SW 1271 (cell line): ENCODE measurements at places on chromosomes 4 and X.
A peak's percentile ranks its signal among the peaks of the same experiment; 100 is the strongest.

GRCh38 chr4:55258152-55258865, 87.7 kb upstream of the SRD5A3 start:
- DNase-seq = no peak

- no peak for DNase-seq
Observed at GRCh38 chrX:96002431-96002830, 682.2 kb upstream of the DIAPH2 start.

DNA sequence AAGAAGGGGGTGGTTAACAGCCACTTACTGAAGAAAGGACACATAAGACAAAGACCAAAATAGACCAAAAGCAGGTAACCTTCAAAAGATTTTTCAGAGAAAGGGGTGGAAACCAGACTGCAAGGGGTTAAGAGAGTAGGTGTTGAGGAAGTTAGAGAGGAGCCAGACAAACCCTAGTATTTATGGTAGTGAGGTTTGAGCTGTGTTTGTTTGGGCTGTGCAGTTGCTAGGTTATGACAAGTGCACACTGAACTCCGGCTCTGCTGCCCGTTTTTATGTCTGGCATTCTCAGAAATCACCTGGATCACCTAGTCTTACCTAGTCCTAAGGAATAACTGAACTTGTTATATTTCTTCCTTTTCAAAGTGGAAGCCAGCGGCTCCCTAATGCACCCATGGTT, 22.9 kb upstream of the G3BP2 start:
- no peak for DNase-seq

- no peak for DNase-seq
Observed at GRCh38 chr4:14100349-14100748, 472.8 kb upstream of the BOD1L1 start.

- DNase-seq = no peak
Observed at GRCh38 chr4:85218756-85219155, 252.3 kb upstream of the WDFY3 start.

DNA sequence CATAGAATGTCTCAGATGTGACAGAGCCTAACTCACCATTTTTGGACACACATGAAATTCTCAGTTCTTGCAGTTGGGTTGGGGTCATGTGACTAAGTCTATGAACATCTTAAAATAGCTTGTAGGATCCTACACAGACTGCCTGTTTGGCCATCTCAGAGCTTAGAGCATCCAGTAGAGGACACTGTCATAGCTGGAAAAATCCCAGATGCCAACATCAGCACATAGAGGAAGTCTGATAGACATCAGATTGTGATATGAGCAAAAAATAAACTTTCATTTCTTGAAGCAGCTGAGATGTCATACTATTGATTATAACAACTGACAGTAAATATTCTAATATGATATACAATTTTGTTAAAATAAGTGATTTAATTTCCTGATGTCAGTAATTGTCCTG, 207.1 kb downstream of the TRAM1L1 start:
- DNase-seq = no peak

GRCh38 chr4:119002476-119002875, 113.8 kb downstream of the SYNPO2 start:
- no peak for DNase-seq

GRCh38 chrX:30593440-30594200, 16.1 kb upstream of the TASL start:
- no peak for DNase-seq

DNA sequence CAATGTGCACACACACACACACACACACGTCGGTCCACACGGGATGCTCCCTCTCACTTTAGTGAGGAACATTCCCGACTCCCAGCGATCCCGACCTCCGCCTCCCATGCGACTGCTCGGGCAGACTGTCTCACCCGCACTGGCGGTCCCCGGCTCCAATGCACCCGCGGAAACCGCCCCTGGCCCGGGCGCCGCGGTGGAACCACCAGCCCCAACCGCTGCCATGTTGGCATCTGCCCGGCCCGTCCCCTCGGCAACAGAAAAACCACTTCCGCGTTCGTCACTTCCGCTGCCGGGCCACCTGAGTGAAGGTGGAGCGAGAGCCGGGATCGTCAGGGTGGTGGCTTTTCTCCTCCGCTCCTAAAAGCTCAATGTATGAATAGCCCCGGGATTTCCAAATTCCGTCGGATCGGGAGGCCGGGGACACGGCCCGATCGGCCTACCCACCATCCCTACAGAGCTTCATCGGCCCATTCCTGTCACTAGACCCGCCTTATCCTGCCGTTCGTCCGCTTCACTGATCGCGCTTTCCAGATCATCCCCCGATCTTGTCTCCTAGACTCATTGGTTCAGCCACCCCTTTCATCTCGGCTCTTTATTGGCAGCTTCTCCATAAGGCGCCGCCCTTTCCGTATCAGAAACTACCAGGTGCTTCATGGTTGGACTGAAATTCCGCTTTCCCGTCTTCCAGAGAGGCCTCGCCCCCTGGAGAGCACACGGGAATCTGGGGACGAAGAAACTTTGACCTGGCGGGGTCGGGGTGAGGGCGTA, at the start of gene SLC35A2:
SLC35A2 (minus strand) TSS at position 235 of the 771 bp plus-strand sequence; CDS start at position 225, 10 bp downstream.
- peak; percentile 69 for DNase-seq

GRCh38 chrX:51824061-51824460, 69.4 kb upstream of the MAGED1 start:
- no peak for DNase-seq

DNA sequence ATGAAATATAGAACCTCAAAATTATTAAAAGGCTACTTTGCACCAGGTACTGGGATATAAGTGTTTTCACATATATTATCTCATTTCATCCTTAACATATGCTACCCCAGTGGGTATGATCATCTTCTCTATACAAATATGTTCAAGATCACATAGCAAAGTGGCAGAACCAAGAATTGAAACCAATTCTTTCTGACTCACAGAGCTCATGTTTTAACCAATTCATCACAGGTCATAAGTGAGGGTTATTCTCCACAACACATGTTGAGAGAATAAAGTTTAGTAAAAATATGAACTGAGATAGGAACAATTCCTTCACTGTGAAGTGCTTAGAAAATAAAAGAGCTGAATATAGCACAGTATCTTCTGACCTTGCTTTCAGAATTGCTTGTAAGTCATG, 442.9 kb upstream of the RASGEF1B start:
- no peak for DNase-seq

- DNase-seq = no peak
Observed at GRCh38 chrX:114508756-114509155, 75.1 kb upstream of the HTR2C start.

DNA sequence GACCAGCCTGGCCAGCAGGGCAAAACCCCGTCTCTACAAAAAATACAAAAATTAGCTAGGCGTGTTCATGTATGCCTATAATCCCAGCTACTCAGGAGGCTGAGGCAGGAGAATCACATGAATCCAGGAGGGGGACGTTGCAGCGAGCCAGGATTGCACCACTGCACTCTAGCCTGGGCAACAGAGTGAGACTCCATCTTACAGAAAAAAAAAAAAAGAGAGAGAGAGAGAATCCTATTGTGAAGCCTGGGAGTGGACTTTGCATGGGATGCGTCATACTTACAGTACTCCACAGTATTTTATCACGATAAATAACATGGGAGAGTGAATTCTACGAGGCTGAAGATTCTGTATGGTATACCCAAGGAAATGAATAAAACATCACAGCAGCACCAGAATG, 139.6 kb downstream of the AASDH start:
- no peak for DNase-seq

DNA sequence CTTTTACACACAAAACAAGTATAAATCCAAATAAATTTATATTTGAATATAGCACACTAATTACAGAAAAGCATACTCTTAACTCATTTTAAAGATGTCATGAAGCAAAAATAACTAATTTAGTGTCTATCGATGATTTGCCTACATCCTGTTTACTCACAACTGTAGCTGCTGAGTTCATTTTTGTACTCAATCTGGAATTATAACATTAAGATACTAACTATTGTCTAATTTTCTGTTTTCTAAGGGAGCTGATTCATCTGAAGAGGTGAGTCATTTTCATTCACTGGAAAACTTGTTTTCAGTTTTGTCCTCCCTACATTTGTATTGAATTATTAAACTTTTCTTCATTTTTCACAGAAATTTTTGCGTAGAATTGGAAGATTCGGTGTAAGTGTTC, 3.7 kb downstream of the STATH start:
- DNase-seq = no peak

GRCh38 chrX:40542208-40542607, 38.6 kb upstream of the ATP6AP2 start:
- no peak for DNase-seq

- no peak for DNase-seq
Observed at GRCh38 chr4:17875402-17876070, 64.8 kb downstream of the NCAPG start.

DNA sequence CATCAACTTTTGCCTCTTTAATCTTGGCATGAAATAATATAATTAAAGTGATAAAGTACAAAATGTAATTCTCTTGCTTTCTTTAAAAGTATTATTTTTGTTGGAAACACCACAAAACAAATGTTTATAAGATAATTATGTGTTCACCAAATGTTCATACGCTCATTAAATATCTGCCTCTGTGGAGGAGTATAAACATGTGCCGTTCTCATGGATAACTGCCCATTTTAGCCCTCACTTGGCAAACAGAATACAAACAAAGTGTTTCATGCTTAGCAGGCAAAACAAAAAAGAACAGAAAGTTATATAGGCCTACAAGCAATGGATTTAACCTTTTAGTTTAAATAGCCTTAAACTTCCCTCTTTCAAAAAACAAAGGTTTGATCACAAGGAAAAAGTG, 800.5 kb upstream of the DIAPH2 start:
- no peak for DNase-seq

DNA sequence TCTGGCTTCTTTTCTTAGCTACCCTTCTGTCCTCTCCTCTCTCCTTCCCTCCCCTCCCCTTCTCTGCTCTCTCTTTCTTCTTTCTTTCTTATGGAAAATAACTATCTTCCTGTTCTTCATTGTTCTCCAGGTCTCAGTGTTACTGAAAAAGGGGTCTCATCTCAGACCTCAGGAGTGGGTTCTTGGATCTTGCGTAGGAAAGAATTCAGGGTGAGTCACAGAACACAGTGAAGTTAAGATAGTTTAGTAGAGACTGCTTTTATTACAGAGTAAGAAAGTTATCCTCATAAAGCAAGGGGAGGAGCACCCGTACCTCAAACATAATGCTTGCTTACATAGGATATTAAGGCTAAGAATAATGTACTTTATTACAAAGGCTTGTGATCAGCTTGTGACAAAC, 31.8 kb upstream of the CWH43 start:
- no peak for DNase-seq

GRCh38 chr4:87985097-87985886, 9.8 kb downstream of the SPP1 start:
- peak; percentile 48 for DNase-seq

DNA sequence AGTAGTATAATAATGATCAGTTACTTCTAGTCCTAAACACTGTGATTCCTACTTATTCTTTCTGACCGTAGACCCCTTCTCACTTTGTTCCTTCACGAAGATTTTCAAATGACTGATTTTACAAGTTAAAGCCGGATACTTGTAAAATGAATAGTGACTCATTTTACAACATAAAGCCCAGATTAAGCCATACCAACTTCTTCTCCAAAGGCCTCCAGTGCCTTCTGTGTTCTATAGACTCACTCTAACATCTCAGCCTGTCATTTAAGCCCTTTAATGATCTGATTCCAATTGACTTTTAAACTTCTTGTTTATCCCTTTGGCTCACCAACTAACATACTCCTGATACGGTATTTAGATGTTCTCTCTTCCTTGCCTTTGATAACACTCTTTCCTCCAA, 480.0 kb upstream of the HS3ST1 start:
- DNase-seq = no peak

- no peak for DNase-seq
Observed at GRCh38 chrX:27591938-27592337, 1.8 kb downstream of the DCAF8L2 start.

- DNase-seq = no peak
Observed at GRCh38 chrX:19715711-19716638, 171.4 kb downstream of the SH3KBP1 start.

GRCh38 chrX:134647477-134647877, 10.8 kb downstream of the PLAC1 start:
- DNase-seq = no peak

GRCh38 chr4:3054169-3054759, 20.1 kb downstream of the HTT-AS start:
- DNase-seq = no peak

DNA sequence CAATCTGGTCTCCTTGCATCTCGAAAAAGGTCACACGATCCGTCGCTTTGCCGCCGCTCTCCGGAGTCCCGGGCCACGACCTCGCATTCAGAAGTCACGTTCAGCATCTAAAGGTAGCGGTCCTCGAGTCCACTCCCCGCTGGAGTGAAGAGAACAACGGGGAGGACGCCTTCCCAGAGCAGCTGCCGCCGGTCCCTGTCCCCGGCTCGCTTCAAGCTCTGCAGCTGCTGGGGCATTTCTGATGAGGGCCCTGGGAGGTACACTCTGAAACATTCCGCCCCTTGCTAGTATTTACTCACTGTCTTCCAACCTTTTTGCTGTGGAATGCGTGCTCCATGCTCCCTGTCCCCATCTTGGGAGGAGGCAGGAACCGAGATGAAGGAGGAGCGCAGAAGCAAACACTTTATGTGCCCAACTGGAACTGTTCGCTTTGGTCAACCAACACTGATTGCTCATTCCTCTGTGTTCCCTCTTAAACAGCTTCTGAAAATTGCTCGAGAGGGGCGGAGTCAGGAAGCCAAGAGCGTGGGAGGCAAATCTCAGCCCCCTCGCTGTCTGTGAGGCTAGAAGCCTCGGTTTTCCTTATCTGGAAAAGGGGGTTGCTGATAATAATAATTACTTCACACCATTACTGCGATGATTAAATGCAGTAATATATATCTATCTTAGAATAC, 6.4 kb upstream of the VAMP7 start:
- no peak for DNase-seq

DNA sequence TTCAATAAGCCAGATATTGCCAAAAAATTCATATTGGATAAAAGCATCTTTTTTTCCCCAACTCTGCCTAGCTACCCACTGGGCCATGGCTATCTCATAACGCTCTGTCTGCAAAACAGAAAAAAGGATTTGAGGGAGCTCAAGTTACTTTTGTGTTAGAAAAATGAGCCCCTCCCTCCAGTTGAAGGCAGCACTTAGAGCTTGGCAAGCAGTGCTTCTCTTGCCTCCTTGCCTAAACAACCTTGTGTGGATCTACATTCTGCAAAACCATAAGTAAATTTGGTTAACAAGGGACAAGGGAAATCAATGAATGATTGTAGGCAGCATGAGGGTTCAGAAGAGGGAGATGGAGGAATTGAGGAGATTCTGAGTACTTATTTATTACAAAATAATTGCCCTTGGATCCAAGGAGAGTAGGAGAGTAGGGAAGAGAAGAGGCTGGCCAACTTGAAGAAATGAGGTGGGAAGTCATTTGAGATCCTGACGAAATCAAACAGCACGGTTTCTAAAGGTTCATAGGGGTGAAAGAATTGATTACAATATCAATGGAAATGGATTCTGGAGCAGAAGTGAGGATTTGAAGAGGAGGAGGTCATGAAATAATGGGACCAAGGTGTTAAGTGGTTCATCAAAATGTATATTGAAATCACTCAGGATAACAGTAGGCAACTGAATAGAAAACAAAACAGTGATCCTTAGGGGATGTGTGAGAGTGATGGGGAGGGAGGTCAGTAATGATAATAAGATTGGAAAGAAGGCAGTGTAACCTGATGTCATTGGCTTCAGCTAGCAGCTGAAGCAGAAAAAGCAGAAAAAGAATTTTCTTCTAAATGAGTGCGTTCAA, 434.8 kb upstream of the IGFBP7 start:
- DNase-seq = no peak

GRCh38 chr4:169925678-169926077, 100.5 kb downstream of the MFAP3L start:
- DNase-seq = no peak

- DNase-seq = peak; percentile 4
Observed at GRCh38 chr4:111323496-111323895, 700.6 kb upstream of the PITX2 start.
